Neural crest cell (in vitro differentiated cells): ENCODE measurements at places on chromosomes 7 and 10. TPM values are rescaled to one million over a fixed set of nuclear protein-coding genes. Genes with fewer than 3 reads are reported as not detected.

The PDE6C gene
- not detected in 2 replicates for total RNA-seq

The IGF2BP3 gene
- 117 and 118 TPM in 2 replicates for total RNA-seq

The MEPCE gene
- total RNA-seq, result 46.9 and 49.8 TPM in 2 replicates

- H3K27ac ChIP-seq, result no peak overlapping the region
- no peak overlapping the region for H3K4me3 ChIP-seq
- no peaks in the 10 kb centered on the region for H3K27me3 ChIP-seq
These were observed 29.6 kb downstream of the ANKRD16 start for GRCh38 chr10:5860066-5860465.

DNA sequence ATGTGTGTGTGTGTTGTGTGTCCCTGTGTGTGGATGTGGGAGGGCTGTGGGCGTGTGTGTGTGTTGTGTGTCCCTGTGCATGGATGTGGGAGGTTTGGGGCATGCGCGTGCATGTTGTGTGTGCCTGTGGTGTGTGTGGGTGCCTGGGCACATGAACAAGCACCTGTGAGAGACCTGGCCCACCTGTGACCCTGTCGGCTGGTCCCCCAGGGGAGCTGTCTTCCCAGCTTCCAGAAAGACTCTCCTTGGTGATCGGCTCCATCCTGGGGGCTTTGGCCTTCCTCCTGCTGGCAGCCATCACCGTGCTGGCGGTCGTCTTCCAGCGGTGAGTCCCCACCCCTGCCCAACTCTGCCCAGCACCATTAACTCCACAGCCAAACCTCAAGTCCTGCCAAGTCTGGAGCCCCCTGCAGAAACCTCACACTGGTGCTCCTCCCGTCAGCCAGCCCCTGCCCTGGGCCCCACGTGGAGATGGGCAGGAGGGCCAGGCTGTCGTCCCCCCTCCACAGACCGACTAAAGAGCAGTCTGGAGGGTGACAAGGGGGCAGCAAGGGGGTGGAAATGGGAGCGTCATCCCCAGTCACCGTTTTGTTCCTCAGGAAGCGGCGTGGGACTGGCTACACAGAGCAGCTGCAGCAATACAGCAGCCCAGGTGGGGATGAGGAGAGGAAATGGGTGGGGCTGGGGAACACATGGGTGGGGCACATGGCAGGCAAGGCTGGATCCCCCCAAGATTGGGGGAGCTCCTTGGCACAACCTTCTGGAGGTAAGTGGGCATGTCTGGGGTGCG, 12.7 kb downstream of the EPHB6 start:
- H3K36me3 ChIP-seq, result peaks cover 2% of the 10 kb centered on the region
- no peak overlapping the region for H3K4me3 ChIP-seq
- no peak for DNase-seq
- no peaks in the 10 kb centered on the region for H3K27me3 ChIP-seq
- H3K27ac ChIP-seq, result no peak overlapping the region

GRCh38 chr10:61390851-61391250, 62.3 kb downstream of the TMEM26 start:
- no peak overlapping the region for H3K27ac ChIP-seq
- no peaks in the 10 kb centered on the region for H3K36me3 ChIP-seq
- H3K4me3 ChIP-seq, result no peak overlapping the region

GRCh38 chr7:28558236-28558635, 145.9 kb downstream of the CREB5 start:
- DNase-seq, result no peak
- H3K36me3 ChIP-seq, result no peaks in the 10 kb centered on the region
- peaks cover 23% of the 10 kb centered on the region for H3K4me1 ChIP-seq

DNA sequence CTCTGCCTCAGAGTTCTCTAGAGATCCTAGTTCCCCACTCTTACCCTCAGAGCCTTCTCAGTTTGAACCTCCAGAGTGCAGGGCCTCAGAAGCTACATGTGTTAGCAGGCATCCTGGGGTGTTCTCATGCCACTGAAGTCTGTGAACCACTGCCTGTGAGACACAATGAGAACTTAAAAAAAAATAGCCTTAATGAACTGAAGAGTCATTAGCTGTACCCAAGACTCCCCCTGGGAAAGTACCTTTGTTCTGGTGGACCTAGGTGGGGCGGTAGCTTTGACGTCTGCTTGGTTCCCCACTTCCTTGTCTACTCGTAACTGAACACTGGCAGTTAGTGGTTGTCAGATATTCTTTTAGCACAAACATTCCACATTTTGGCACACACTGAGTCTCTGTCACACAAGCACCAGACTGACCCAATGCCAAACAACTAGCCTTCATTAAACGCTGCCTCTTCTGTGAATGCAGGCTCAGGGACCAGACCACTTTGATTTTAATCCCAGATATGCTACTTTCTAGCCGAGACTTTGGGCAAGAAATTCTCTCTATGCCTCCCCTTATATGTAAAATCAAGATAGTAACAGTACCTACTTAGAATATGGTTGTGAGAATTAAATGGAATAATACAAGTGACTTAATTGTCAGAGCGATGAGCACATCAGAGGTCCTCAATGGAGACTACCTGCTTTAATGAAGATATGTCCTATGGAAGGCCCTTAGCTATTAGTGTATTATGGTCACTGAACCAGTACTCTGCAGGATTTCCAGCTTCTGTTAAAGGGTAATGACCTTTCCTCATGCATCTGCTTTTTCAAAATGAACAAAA, 75.3 kb upstream of the CC2D2B start:
- no peak overlapping the region for H3K4me3 ChIP-seq
- H3K27ac ChIP-seq, result peak overlapping the region; percentile 51
- no peaks in the 10 kb centered on the region for H3K27me3 ChIP-seq
- DNase-seq, result no peak
- H3K4me1 ChIP-seq, result no peaks in the 10 kb centered on the region
- no peaks in the 10 kb centered on the region for H3K36me3 ChIP-seq

GRCh38 chr10:11227103-11227502, 209.4 kb downstream of the CELF2 start:
- peaks cover 36% of the 10 kb centered on the region for H3K4me1 ChIP-seq
- no peak overlapping the region for H3K4me3 ChIP-seq

DNA sequence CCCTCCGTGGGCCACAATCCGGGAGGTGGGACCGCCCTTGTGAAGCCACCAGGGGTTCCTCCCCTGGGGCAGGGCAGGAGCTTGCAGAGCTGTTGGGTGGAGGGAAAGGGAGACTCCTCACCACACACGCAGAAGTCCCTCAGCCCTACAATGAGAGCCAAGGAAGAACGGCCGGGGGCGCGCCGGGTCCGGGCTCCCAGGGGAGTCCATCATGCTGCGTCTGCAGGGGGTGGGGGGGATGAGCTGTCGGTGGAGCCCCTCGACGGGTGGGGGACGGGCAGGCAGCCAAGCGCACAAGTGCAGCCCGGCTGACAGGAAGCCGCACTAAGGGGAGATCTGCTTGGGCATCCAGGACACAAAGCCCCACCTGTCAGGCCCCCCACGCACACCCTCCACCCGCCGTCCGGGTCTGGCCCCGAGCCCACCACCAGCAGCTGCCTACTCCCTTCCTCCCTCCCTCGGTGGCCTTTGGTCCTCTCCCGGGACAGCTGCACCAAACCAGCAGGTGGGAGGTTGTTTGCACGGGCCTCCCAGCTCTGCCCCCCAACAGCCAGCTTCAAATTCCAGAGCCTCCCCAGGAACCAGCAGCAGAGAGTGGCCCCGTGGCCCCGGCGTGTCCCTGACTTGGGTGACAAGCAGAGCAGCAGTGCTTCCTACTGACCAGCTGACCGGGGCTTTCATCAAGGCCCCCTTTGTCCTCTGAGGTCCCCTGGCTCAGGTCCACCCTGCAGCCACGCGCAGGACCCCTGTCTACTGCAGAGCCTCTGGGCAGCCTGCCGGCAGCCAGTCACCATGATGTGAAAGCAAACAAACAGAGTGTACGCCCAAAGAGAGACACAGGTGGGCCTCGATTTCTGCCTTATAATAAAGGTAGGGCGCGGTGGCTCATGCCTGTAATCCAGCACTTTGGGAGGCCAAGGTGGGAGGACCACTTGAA, 50.3 kb downstream of the HIP1 start:
- H3K27ac ChIP-seq, result peak overlapping the region; percentile 6
- H3K36me3 ChIP-seq, result no peaks in the 10 kb centered on the region
- DNase-seq, result no peak
- H3K4me1 ChIP-seq, result no peaks in the 10 kb centered on the region
- H3K27me3 ChIP-seq, result no peaks in the 10 kb centered on the region
